ENCODE measurements at places on chromosomes 5 and 9. TPM values are rescaled to one million over a fixed set of nuclear protein-coding genes. Genes with fewer than 3 reads are reported as not detected.

The NR5A1 gene
- total RNA-seq, result under 0.01 TPM

DNA sequence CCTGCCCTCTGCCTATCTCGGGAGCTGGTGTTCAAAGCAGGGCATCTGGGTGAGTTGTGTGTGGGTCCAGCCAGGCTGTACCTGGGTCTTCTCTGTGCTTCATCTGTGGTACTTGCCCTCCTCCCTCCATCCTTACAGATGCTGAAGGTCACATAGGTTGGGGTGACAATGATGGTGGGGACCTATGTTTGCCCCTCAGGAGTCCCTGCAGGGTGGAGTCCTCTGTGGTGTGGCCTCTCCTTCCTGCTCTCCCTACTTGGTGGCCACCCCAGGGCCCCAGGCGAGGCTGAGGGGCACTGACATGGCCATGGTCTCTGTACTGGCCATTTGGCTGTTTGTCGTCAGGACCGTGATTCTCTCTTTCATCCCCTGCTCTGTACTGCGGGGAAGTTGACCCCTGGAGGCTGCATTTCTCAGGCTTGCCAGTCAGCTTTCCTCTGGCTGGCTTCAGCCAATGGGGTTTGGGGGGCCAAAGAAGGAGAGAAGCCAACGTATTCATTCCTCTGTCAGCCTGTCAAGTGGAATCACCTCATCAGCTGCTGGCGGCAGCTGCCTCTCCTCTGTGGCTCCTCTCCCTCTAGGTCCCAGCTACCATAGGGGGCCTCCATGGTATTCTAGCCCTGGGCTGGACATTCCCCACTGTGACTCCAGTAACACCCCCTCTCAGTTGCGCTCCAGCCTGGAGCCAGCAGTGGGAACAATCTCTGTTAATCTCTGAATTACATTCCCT is 4.6 kb downstream of the DCANP1 start:
- no peak for DNase-seq

GRCh38 chr5:131637694-131638093 is 2.7 kb upstream of the RAPGEF6 start:
- DNase-seq, result no peak

GRCh38 chr5:167982-168660 is 23.2 kb upstream of the LRRC14B start:
- DNase-seq, result no peak

The OGN gene
- total RNA-seq, result 15.1 TPM

The FOXD4L4 gene
- total RNA-seq, result 0.78 TPM

- DNase-seq, result no peak
Observed at GRCh38 chr9:125651576-125652232, 55.3 kb downstream of the MAPKAP1 start.

The CCDC171 gene
- total RNA-seq, result 56.5 TPM

DNA sequence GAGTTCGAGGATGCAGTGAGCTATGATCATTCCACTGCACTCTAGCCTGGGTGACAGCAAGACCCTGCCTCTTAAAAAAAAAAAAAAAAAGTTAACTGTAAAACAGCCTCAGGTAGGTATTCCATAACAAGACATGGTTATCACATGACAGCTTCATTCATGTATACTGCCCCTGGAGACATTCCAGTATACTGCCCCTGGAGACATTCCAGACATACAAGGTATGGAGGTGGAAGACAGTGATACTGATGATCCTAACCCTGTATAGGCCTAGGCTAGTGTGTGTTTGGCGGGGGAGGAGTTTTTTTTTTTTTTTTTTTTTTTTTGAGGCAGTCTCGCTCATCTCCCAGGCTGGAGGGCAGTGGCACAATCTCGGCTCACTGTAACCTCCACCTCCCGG is 105.5 kb downstream of the RICTOR start:
- DNase-seq, result no peak

The LPAR1 gene
- total RNA-seq, result 26.4 TPM

GRCh38 chr9:110307191-110307590 is 30.5 kb downstream of the TXNDC8 start:
- DNase-seq, result no peak

GRCh38 chr9:19290103-19290502 is 59.6 kb downstream of the DENND4C start:
- no peak for DNase-seq

DNA sequence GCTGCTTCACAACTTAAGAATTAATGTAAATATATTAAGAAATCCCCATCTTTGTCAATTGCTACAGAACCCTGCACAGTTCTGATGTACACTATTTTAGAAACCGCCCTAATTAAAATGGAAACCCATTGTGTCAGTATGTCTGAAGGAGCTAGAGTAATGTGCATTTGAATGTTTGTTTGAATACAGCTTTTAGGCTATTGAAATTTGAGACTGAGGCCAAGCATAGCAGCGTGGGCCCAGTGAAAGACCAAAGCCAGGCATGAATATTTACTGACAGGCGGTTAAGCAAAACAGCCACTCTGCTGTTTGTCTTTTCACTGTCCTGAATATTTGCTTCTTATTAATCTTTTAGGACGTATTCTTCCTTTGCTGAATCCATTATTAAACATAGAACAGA is 252.3 kb downstream of the IZUMO3 start:
- DNase-seq, result no peak

DNA sequence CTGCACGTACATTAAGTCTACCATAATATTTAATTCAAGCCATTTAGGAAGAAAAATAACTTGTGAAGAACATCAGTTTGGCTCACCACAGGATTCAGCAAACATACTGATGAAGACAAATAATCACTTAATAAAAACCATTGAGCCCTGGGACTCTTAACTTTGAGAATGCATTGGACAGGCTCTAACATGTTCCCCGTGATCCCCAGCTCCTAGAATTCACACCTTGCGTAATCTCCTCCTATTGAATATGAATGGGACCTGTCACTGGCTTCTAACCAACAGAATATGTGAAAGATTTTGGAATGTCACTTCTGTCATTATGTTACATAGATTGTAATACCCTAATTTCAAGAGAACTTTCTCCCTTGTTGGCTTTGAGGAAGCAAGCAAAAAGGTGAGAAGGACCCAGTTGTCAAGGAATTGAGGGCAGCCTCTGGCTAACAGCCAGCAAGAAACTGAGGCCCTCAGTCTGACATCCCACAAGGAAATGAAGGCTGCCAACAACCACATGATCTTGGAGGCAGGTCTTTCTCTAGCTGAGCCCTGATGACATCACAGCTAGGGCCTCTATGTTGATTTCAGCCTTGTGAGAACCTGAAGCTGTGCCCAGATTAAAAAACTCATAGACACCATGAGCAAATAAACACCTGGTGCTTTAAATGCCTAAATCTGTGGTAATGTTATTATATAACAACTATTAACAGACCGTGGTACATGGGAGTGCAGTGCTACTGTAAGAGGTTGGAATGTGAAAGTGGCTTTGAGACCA is 433.2 kb downstream of the SEMA5A start:
- no peak for DNase-seq

- peak; percentile 55 for DNase-seq
Observed at GRCh38 chr9:84697509-84698114, 28.1 kb downstream of the NTRK2 start.

DNA sequence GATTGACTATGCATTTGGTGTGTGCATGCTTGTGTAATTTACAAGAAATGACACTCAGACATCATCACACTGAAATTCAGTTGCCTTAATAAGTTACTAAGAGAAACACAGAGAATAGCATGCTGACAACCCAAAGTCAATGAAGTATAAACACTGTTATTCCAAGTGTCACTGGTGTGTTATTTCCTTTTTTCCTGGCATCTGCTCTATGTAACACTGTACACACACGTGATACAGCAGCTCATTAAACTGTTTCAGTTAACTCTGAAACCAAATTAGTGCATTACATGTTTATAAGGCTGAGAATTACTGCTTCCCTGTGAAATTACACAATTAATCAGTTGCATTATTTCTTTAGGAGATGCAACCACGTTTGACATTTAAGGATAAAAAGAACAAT is 252.7 kb downstream of the EFNA5 start:
- DNase-seq, result no peak

The THBS4 gene
- 2.2 TPM for total RNA-seq

DNA sequence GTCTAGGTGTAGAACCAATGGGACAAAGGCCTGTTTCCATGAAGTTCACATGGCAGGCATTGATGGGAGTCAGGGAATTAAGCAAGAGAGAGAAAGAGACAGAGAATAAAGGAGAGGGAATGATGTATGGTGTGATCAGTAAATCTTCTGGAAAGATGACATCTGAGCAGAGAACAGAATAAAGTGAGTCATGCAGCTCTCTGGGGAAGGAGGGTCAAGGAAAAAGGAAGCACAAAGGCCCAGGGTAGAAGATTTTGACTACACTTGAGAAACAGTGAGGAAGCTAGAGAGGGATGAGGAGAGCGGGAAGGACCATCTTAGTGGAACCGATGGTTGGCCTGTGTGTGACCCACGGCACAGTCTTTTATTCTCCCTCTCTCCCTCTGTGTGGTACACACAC is 425.9 kb downstream of the SPOCK1 start:
- no peak for DNase-seq

GRCh38 chr5:72130351-72130761 is 23.1 kb downstream of the MAP1B start:
- no peak for DNase-seq

The KLF4 gene
- total RNA-seq, result 1.9 TPM

- DNase-seq, result no peak
Observed at GRCh38 chr9:279674-280073, 65.0 kb downstream of the DOCK8 start.

The SVEP1 gene
- total RNA-seq, result 5.3 TPM

The SLC45A2 gene
- total RNA-seq, result 0.16 TPM

DNA sequence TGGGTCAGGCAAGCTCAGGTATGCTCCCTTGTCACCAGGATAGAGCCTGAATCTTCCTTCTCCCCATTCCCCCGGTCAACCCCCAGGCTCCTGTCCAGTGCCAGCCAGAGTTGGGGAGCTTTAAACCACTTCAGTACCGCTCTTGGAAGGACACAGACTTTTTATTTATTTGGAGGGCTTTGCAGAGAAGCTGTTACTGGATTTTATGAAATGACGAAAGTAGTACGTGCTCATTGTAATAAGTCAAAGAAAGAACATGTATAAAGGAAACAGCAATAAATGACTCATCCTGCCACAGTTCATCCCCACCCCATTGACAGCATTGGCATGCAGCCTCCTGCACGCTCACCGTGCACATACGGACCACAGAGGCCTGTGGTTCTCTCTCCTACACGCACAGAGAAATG is 230.3 kb downstream of the AUH start:
- DNase-seq, result no peak

DNA sequence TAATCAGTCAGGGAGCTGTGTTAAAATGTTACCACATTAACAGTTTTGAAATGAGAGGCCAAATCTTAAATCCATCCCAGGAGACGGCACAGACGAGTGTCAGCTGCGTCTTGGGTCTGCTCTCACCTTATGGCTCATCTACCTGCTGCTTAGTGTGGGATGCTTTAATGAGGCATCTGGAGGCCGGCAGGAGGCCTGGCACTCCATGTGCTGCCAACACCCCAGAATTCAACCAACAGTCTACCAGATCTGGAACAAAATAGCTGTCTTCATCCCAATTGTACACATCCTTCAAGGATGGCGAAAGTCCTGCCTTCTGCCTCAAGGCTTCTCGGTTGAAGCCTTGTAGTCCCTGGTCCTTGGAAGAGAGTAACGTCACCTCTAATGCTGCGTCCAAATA is 12.0 kb downstream of the PRKACG start:
- DNase-seq, result no peak

DNA sequence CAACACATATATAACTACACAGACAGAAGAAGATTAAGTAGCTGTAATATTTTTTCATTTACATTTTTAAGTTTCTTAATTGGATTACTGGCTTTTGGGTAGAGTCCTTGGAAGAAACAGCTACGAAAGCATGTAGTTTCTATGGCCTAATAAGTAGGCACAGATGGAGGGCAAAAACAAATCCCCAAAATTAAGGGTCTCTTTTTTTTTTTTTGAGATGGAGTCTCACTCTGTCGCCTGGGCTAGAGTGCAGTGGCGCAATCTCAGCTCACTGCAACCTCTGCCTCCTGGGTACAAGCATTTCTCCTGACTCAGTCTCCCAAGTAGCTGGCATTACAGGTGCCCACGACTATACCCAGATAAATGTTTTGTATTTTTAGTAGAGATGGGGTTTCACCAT is 27.1 kb upstream of the MTMR12 start:
- no peak for DNase-seq

The DDX31 gene
- 7.3 TPM for total RNA-seq

- no peak for DNase-seq
Observed at GRCh38 chr9:34574571-34574970, 15.0 kb downstream of the CNTFR start.

GRCh38 chr9:110997847-110998246 is 40.4 kb downstream of the LPAR1 start:
- DNase-seq, result no peak

- DNase-seq, result no peak
Observed at GRCh38 chr5:113336975-113337374, 97.8 kb downstream of the TSSK1B start.

DNA sequence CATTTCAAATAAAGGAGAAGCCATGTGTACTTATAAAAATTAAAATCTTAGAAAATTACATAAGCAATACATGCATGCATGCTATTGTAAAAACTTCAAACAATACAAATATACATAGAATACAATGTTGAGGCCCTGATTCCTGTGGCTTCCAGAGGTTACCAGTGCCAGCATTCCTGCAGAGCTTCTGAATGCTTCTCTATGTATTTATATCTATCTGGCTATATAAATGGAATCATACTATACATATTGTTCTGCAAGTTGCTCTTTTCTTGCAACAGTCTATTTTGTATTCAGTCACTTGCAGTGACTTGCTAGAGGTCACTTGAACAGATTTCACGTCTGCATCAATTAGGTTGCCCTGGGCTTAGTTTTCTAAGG is 3.2 kb upstream of the IL12B start:
- DNase-seq, result no peak

DNA sequence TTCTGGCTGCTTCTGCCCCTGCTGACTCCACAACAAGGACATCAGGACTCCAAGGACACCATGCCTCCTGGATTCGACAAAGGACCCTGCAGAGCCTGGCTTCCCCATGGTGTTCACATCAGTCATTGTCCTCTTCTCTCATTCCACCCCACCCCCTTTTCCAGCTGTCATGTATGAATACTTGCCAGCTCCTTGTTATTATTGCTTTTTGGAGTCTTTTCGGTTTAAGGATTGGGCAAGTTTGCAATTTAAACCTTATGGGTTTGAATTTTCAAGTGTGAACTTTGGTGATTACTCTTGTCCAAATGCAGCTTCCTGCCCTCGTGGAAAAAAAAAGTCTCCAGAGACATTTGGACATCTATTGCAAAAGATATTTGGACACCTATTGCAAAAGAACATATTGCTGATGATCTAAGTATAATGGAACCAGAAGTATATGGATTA is 14.2 kb upstream of the LVRN start:
- DNase-seq, result no peak

The MEGF10 gene
- 20.0 TPM for total RNA-seq

- DNase-seq, result no peak
Observed at GRCh38 chr5:40442346-40442745, 237.4 kb upstream of the PTGER4 start.

DNA sequence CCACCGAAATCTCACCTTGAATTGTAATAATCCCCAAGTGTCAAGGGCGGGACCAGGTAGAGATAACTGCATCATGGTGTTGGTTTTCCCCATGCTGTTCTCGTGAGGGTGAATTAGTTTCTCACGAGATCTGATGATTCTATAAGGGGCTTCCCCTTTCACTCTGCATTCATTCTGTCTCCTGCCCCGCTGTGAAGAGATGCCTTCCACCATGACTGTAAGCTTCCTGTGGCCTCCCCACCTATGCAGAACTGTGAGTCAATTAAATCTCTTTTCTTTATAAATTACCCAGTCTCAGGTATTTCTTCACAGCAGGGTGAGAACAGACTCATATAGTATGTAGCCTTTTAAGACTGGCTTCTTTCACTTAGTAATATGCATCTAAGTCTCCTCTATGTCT is 128.1 kb upstream of the NR5A1 start:
- DNase-seq, result no peak

All from occipital lobe (tissue), 3 donors.